GM18507 (cell line): ENCODE measurements at places on chromosomes 12 and 14.

GRCh38 chr14:61388173-61388975 lies 67.0 kb downstream of the PRKCH start:
- peak; percentile 7 for DNase-seq

GRCh38 chr14:96410119-96410518 lies 18.2 kb downstream of the AK7 start:
- no peak for DNase-seq

GRCh38 chr14:61475316-61475715 lies 153.9 kb downstream of the PRKCH start:
- no peak for DNase-seq

DNA sequence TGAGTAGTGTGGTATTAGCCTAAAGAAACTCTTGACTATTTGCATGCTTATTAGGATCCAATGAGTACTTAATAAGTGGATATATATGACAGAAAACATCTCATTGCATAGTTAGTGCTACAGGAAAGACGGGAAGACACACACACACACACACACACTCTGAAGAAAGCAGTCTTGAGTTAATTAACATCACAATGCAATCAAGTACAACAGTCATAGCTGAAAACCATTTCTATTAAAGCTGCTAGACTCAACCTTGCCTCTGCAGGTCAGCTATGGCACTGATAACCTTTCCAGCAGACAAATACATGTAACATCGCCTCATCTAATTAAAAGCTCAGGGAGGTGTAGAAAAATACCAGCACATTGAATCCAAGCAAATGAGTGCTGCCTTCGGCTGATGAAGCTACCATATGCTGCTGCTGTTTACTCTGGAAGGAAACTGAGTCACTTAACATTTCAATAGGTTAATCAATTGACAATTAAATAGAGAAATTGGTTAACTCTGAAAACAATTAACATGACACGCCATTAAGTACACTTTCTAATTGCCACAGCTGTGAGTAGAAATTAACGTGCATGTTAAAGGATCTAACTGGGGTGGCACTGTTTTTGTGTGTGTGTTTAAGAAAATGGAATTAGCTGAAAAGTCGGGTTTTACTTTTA lies 93.2 kb upstream of the OTX2 start:
- no peak for DNase-seq

GRCh38 chr14:96580566-96580965 lies 78.4 kb downstream of the PAPOLA start:
- DNase-seq = no peak

- DNase-seq = no peak
Observed at GRCh38 chr14:73753887-73754795, 40.0 kb upstream of the PNMA1 start.

- no peak for DNase-seq
Observed at GRCh38 chr14:100810861-100811461, 15.0 kb upstream of the MEG3 start.

- no peak for DNase-seq
Observed at GRCh38 chr12:43011383-43011926, 421.9 kb upstream of the PRICKLE1 start.

DNA sequence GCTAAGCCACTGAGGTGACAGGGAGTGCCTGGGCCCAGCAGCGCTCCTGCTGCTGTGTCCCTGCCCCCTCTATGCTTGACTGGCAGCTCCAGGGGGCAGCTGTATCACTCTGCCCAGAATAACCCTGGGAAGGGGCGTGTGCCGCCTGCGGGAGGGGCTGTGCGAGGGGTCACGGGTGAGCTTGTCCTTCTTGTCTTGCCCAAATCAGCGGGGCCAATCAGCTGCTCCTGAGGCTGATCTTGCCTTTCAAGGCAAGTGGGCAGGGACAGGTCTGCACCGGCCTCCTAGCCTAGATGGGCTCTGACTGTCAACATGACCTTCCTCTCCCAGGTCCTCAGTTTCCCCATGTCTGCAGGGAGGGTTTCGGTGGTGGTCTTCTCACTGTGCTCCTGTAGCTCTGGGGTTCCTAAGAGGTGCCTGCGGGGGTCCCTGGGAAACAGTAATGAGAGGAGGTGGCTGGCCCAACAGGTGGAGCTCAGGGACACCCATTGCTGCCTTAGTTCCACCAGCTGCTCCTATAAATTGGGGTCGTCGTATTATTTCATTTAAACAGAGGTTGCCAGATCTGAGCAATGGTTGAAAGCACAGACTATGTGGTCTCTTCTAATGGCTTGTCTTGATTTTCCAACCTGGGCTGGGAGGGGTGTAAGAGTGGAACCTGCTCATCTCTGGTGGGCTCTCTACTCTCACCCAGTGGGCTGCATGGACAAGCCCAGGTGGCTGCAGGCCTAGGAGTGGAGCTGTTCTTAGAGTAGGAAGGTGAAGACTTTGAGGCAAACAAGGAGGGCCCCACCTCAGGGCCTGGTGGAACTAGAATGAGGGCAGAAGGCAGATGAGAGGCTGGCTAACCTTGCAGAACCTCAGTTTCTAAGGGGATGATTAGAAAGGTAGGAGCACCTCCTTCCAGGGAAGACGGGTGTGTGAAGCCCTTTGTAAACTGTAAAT lies 11.7 kb downstream of the RTL1 start:
- DNase-seq = no peak

- DNase-seq = no peak
Observed at GRCh38 chr12:84913129-84913515, 523 bp upstream of the SLC6A15 start.

GRCh38 chr12:96132819-96133218 lies 61.4 kb upstream of the ELK3 start:
- no peak for DNase-seq

DNA sequence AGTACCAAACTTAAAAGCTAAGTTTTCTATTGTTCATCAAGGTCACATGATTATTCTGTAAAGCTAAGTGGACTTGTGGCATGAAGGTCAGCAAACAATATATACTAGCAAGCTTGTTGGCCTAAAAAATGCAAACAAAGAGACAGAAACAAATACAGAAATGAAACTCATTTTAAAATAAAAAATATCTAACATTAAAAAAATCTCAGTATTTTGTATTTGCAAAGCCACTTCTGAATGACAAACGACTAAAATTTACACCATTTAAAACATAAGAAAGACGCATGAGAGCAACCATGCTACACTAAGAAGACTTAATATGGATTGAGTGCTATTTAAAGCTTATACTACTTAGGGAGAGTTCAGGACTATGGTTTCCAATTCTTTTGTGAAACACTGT lies 72.8 kb upstream of the BBS10 start:
- no peak for DNase-seq

- no peak for DNase-seq
Observed at GRCh38 chr12:125272383-125272933, 207.2 kb downstream of the AACS start.

- no peak for DNase-seq
Observed at GRCh38 chr12:63994704-63995103, 150.2 kb downstream of the SRGAP1 start.

GRCh38 chr12:18546399-18546798 lies 191.4 kb downstream of the PLCZ1 start:
- DNase-seq = no peak

GRCh38 chr12:56337753-56338251 lies 882 bp upstream of the IL23A start:
- DNase-seq = no peak

GRCh38 chr12:130436741-130437501 lies 99.2 kb downstream of the PIWIL1 start:
- no peak for DNase-seq

GRCh38 chr14:104247336-104248202 lies 109.2 kb downstream of the KIF26A start:
- DNase-seq = no peak

GRCh38 chr12:123151457-123152454 lies 866 bp upstream of the PITPNM2 start:
- DNase-seq = no peak

- DNase-seq = no peak
Observed at GRCh38 chr14:22774011-22774706, 7.7 kb downstream of the OXA1L start.

- DNase-seq = no peak
Observed at GRCh38 chr12:8771072-8771471, 51.3 kb upstream of the A2ML1 start.

DNA sequence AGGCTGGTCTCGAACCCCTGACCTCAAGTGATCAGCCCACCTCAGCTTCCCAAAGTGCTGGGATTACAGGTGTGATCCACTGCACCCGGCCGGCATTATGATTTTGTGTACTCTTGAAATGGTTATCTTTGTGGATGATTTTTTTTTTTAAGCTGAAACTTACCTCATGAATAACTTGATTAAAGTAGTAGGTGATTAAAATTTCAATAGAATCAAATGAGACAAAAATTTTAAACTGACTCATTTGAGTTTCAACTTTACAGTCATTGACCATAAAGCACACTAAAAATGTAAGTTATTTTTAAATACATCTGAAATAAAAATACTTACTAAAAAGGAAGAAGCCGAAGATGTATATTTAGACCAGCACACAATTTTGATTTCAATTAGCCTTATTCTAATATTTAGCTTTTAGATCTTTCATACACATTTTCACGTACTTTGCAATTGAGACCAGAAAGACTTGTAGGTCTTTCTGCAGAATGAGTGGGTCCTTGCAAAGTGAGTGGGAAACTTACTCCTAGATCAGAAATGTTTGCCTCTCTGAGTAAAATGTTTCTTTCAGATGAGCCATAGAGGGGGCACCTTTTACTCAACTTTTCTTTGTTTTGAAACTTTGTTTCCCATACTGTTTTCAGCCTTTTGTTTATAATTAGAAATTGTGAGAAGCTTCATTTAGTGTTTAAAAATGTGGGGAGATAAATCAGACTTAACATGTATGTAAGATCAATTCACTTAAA lies 34.2 kb downstream of the TMPO start:
- no peak for DNase-seq

DNA sequence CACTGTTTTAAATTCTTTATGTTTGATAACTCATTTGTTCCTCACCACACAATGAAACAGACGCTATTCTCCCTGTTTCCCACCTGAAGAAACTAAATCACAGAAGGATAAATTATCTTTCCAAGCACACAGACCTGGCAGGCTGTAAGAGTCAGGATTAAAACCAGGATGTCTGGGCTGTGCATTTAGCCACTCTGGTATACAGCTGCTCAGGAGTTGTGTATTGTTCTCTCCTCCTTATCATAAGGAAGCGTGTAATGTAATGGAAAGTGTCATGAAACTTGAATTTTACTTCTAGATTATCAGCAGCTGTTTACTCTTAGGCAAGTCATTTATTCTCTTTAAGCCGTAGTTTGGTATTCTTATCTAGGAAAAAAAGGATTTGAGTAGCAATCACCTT lies 154.8 kb upstream of the LRIG3 start:
- DNase-seq = no peak

GRCh38 chr14:20624495-20625070 lies 16.9 kb downstream of the OR6S1 start:
- DNase-seq = no peak

DNA sequence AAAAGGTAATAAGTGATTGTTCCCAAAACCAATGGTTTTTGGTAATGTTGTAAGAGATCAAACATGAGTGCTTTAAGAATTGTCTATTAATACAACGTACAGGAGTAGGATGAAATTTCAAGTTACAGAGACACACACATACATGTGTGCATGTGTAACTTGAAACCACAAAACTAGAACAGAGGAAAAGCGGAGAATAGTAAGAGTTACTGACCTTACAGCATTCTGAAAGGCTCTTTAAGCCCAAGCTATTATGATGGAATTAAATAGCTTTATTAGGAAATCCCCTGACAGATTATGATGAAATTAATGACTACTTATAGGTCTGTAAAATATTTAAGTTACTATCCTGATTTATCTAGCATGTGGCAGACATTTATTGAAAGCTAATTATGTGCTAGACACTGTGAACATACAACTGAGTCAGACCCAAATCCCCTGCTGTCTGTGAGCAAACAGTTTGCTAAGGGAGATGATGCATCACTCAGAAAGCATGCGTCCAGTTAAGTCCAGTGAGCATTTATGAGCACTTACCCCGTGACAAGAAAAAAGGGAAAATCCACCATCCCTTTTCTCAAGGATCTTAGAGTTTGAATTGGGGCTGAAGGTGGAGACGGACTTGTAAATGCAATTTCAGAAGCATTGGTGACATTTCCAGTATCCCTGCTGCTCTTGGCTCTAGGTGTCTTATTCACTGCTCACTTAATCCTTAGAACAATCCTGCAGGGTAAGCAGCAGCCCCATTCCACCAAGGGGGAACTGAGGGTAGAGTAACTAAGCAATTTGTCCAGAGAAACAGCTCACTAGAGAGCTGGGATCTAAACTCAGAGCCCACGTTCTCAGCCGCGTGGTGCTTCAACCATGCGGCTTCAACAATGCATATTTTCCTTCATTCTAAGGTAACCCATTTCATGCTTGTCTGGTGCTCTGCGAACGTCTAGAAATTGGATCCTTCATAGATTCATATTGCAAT lies 117.4 kb downstream of the EML1 start:
- DNase-seq = no peak

DNA sequence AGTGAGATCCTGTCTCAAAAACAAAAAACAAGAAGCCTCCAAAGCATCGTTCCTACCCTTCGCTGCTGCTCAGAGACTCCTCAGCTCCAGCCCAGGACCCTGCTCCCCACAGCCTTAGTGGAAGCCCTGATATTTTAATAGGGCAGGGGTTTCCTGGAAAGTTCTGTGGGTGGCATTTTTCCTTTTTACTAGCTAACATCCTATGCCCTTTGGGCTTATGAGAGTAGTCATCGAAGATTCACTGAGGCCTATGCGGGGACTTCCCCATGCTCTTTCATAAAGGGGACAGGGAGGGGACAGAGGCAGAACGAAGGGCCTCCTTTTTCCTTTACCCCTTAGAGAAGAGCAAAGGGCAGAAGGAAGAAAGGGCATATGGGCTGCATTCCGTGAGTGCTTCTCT lies 8.3 kb downstream of the LAG3 start:
- DNase-seq = no peak

DNA sequence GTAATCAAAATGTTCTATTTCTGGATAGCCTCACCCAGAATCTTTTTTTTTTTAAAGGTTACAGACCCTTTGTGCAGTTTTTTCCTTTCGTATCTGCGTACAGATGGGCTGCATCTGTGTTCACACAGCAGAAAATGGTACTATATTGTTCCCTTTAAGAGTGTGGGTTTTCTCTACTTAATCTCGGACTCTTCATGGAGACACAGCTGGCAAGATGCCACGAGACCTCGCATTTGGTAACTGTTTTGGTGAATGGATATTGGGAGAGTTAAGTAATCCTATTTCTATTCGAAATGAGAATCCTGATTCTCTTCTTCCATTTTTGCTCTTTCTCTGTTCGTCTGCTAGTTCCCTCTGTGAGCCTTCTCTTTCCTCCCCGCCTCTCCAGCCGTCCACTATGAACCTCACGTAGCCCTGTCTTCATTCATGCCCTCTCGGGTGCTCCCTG lies 85.7 kb downstream of the SAMD4A start:
- no peak for DNase-seq
